ENCODE measurements at places on chromosomes 4 and X.

GRCh38 chrX:41148553-41148952 lies 63.3 kb downstream of the USP9X start:
- peak; percentile 80 for DNase-seq

DNA sequence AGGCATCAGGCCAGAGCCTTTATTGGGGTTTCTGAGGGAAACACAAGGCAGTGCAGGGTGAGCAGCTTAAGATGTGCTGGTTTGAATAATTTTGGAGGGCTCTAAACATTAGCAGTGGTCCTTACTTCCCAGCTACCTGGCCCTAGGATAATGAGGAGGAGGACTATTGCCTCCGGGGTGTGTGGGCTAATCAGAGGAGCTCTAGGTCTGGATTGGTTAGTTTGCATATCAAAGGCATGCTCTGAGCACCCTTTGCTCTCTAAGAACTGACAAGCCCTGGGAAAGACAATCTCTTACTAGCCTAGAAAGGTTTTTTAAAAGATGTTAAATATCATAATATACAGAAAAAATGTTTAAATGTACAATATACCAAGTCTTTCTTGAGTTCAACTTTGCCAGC lies 58.4 kb downstream of the RXFP1 start:
- DNase-seq = no peak

GRCh38 chr4:114250439-114250891 lies 271.0 kb upstream of the ARSJ start:
- peak; percentile 35 for DNase-seq

- DNase-seq = peak; percentile 62
Measured at GRCh38 chr4:155342142-155342541, 34.6 kb downstream of the MAP9 start.

DNA sequence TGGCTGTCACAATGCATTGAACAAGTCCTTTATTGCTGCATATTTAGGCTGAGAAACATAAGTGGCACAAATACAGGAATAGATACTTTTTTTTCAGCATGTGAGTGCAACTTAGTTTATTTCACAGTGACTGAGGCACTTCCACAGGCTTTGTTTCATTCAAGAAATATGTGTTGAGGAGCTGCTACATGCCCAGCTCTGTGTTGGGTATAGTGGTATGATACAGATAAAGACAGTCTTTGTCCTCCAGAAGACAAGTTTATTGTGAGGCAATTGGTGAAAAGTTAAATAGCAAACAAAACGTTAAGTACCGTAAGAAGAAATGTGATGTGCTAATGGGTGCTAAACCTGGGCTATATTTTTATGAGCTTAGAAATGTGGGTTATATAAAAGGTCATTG lies 186.4 kb downstream of the SPRY1 start:
- no peak for DNase-seq

GRCh38 chr4:14701896-14702295 lies 300.4 kb upstream of the CPEB2 start:
- no peak for DNase-seq

DNA sequence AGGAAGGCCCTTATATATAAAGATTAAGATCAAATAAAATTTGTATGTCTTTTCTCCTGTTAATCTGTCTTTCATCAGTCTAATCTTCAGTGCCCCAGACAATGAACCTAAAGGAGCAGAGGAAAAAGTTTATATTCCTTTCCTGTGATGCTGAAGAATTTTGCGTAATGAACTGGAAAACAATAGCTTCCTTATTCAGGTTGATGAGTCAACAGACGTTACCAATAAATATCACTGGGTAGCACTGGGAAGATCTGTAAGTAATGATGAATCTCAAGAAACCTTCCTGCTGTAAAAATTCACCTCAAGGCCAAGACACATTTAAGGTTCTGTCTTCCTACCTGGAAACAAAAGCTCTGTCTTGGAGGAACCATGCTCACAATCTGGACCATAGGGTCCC lies 25.5 kb downstream of the CDKN2AIP start:
- DNase-seq = peak; percentile 21

- no peak for DNase-seq
Measured at GRCh38 chr4:82232891-82233290, 140.9 kb downstream of the HNRNPD start.

DNA sequence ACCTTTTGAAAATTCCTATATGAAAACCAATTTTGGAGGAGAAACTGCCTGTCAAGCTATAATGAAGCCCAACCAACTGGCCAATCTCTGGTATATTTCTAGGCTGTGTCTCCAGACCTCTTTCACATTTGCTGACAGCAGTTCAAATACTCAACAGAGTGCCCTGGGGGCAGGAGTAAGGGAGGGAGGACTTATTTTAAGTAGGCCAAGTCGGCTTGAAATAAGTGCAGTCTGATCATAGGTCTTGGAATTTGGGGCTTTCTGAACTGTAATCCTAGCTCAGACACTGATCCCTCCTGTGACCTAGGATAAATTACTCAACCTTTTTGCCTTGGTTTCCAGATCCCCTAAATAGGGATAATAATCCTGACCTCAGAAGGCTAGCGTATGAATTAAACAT lies 59.4 kb upstream of the SLC7A11 start:
- DNase-seq = peak; percentile 25
